ENCODE measurements at places on chromosomes 3 and 15. TPM values are rescaled to one million over a fixed set of nuclear protein-coding genes. Genes with fewer than 3 reads are reported as not detected.
A peak's percentile ranks its signal among the peaks of the same experiment; 100 is the strongest.

GRCh38 chr3:153127788-153128187 lies 34.2 kb upstream of the RAP2B start:
- no peaks in the 10 kb centered on the region for H3K4me1 ChIP-seq
- DNase-seq: no peak
- H3K27me3 ChIP-seq: no peaks in the 10 kb centered on the region
- no peaks in the 10 kb centered on the region for H3K36me3 ChIP-seq
- H3K27ac ChIP-seq: no peak overlapping the region

DNA sequence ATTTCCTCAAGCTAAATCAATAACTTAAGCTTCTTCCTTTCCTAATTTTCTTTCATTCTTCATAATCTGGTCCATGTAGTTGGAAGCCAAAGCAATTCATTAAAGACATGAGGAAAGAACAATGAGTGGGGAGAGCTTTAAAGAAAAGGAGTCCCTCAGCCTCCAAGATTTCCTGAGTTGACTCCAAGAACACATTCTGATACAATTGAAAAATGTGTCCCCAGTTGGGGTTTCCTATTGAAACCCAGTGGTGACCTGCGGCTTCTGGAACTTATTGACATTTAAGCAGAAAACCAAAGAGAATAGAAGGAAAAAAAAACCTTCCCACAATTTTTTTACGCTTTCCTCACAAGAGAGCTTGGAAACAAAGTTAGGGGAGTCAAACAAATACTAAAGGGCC lies 37.0 kb downstream of the ATP8B4 start:
- H3K27ac ChIP-seq: no peak overlapping the region
- no peaks in the 10 kb centered on the region for H3K27me3 ChIP-seq
- no peaks in the 10 kb centered on the region for H3K36me3 ChIP-seq
- no peak for DNase-seq
- H3K4me3 ChIP-seq: no peak overlapping the region
- no peaks in the 10 kb centered on the region for H3K4me1 ChIP-seq

DNA sequence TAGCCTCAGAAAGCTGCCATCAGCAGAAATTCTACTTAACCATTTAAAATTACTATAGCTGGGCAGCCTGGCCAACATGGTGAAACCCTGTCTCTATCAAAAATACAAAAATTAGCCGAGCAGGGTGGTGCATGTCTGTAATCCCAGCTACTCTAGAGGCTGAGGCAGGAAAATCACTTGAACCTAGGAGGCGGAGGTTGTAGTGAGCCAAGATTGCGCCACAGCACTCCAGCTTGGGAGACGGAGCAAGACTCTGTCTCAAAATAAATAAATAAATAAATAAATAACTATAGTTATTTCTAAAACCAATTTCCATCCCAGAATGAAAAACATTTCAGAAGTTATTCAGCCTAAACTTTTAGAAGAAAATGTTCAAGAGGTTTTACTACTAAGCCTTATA lies 25.1 kb downstream of the LRRFIP2 start:
- DNase-seq: peak; percentile 10
- peaks cover 26% of the 10 kb centered on the region for H3K4me1 ChIP-seq
- H3K36me3 ChIP-seq: no peaks in the 10 kb centered on the region
- H3K4me3 ChIP-seq: no peak overlapping the region

GRCh38 chr15:64911311-64912186 lies at the start of gene ANKDD1A:
Gene ANKDD1A, plus strand, starts transcription at chr15:64911902. Its CDS starts 29 bp downstream, at chr15:64911931.
- peak within 1 kb of the TSS; percentile 34 for H3K4me3 ChIP-seq
- peak within 1 kb of the TSS; percentile 86 for H3K27ac ChIP-seq
- peak; percentile 88 for DNase-seq
- peaks cover 30% of the 10 kb centered on the region for H3K4me1 ChIP-seq

The B3GNT5 gene
- total RNA-seq: 2.7 TPM

GRCh38 chr3:45861043-45861719 lies 19.3 kb upstream of the LZTFL1 start:
- H3K27ac ChIP-seq: no peak overlapping the region
- H3K4me1 ChIP-seq: no peaks in the 10 kb centered on the region
- H3K4me3 ChIP-seq: no peak overlapping the region
- H3K27me3 ChIP-seq: no peaks in the 10 kb centered on the region

DNA sequence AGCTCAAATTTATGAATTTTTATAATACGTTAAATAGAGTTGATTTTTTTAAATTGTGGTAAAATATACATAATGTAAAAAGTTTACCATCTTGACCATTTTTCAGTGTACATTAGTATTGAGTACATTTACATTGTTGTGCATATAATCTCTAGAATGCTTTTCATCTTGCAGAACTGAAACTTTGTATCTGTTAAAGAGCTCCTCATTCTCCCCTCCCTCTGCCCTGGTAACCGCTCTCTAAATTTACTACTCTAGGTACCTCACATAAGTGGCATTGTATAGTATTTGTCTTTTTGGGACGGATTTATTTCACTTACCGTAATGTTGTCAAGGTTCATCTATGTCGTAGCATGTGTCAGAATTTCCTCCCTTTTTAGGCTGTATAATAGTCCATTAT lies 13.6 kb downstream of the TBC1D23 start:
- H3K27me3 ChIP-seq: no peaks in the 10 kb centered on the region
- no peak for DNase-seq
- H3K27ac ChIP-seq: no peak overlapping the region
- H3K36me3 ChIP-seq: no peaks in the 10 kb centered on the region
- H3K4me1 ChIP-seq: peaks cover 20% of the 10 kb centered on the region

DNA sequence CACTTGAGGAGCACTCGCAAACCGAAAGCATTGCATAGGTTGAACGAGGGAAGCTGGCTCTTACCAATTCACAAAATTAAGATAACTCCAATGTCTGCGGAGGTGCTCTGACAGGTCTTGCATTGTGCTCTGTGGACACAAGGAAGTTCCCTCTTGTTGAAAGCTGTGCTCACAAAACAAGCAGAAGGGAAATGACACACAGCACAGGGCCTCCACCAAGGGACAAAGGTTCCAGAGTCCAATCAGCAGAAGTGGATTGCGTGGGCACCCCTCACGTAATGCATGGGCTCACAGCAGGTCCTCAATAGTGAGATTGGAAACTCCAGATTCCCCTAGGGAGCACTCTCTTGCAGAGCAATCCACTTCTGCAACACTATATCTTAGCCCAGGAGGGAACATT lies 89.9 kb downstream of the ATP10A start:
- H3K36me3 ChIP-seq: no peaks in the 10 kb centered on the region
- H3K27me3 ChIP-seq: no peaks in the 10 kb centered on the region
- H3K27ac ChIP-seq: no peak overlapping the region

- no peaks in the 10 kb centered on the region for H3K4me1 ChIP-seq
- H3K4me3 ChIP-seq: no peak overlapping the region
- H3K27ac ChIP-seq: no peak overlapping the region
- H3K27me3 ChIP-seq: no peaks in the 10 kb centered on the region
Observed at GRCh38 chr3:38015485-38015884, 14.0 kb downstream of the PLCD1 start.

GRCh38 chr3:138135833-138136194 lies 3.6 kb upstream of the A4GNT start:
- DNase-seq: no peak
- no peaks in the 10 kb centered on the region for H3K36me3 ChIP-seq
- no peak overlapping the region for H3K4me3 ChIP-seq
- no peaks in the 10 kb centered on the region for H3K4me1 ChIP-seq

- H3K36me3 ChIP-seq: no peaks in the 10 kb centered on the region
- no peak overlapping the region for H3K27ac ChIP-seq
- no peak overlapping the region for H3K4me3 ChIP-seq
Observed at GRCh38 chr3:55364421-55364820, 122.7 kb downstream of the WNT5A start.

DNA sequence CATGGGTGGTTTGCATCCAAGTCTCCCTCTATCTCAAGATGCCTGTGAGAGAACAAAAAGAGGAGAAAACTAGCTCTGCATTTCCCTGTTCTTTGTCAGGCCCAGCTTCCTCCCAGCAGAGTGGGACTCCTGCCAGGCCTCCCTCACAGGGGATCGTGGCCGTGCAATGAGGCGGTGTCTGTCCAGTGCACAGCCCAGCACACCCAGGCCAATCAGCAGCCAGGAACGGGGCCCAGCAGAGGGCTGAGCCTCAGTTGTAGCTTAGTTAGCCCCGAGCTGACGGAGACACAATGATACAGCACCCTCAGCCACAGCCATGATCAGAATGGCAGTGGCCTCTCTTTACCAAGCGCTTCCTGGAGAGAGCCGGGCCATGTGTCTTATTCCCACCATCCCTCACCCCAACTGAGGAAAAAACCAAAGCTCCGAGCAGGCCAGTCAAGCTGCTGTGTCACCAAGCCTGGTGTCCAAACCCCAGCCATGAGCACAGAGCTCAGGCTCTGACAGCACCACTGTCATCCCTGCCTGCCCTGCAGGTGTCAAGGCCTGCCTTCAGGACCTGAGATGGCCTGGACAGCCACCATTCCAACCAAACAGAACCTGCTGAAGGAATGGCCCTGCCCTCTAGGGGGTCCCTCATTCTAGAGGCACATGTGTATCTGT lies 71.1 kb downstream of the DNAJB8 start:
- H3K36me3 ChIP-seq: no peaks in the 10 kb centered on the region
- H3K4me1 ChIP-seq: peaks cover 17% of the 10 kb centered on the region
- no peak overlapping the region for H3K27ac ChIP-seq
- H3K4me3 ChIP-seq: no peak overlapping the region
- DNase-seq: peak; percentile 42
- no peaks in the 10 kb centered on the region for H3K27me3 ChIP-seq

DNA sequence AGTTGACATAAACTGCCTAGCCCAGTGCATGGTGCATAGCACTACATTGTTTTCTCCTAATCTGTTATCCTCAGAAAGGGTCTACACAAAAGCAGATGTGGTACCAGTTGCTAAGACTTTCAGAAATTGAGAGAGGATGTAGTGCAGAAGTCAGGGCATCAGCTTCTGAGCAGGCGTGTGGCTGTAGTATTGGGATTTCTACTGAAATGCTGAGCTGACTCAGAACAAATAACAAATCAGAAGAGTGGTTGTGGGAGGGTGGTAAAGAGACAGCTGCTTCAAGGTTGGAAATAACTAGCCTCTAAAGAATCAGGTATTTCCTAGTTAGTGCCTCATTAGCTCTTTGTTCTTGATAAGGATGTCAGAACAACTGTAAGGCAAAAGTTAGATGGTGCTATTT lies 161.3 kb downstream of the AKAP13 start:
- DNase-seq: no peak
- no peak overlapping the region for H3K4me3 ChIP-seq
- no peaks in the 10 kb centered on the region for H3K36me3 ChIP-seq
- no peak overlapping the region for H3K27ac ChIP-seq

The ROPN1 gene
- total RNA-seq: not detected

GRCh38 chr3:94776401-94776915 lies 713.6 kb downstream of the NSUN3 start:
- DNase-seq: no peak
- H3K27ac ChIP-seq: no peak overlapping the region
- no peaks in the 10 kb centered on the region for H3K27me3 ChIP-seq
- H3K36me3 ChIP-seq: no peaks in the 10 kb centered on the region

The NOX5 gene
- 0.06 TPM for total RNA-seq

DNA sequence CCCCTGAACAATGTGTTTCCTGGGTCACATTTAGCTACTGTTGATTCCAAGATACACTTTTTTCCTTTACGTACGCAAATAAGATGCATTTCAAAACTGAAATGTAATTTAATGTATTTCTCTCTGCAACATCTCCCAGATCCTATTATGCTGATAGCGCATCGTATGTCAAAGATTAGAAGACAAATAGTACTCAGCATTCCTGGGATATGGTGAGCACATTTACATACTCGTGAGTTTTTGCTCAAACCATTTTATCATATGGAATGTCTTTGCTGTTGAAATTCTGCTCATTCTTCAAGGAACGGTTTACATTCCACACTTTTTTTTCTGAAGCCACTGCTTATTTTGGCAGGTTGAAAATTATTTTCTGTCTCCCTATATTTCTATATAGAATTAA lies 221.4 kb downstream of the OXSM start:
- no peak overlapping the region for H3K4me3 ChIP-seq
- H3K36me3 ChIP-seq: no peaks in the 10 kb centered on the region
- H3K4me1 ChIP-seq: no peaks in the 10 kb centered on the region
- no peak for DNase-seq

GRCh38 chr3:16606398-16606797 lies 1.2 kb upstream of the DAZL start:
- H3K27ac ChIP-seq: no peak overlapping the region
- H3K4me1 ChIP-seq: no peaks in the 10 kb centered on the region
- DNase-seq: no peak
- no peaks in the 10 kb centered on the region for H3K27me3 ChIP-seq
- H3K36me3 ChIP-seq: no peaks in the 10 kb centered on the region
- no peak overlapping the region for H3K4me3 ChIP-seq

The APBA2 gene
- 13.2 TPM for total RNA-seq

The SLC22A14 gene
- total RNA-seq: not detected

The RTP1 gene
- total RNA-seq: not detected

GRCh38 chr3:118960876-118961450 lies 73.7 kb downstream of the IGSF11 start:
- no peak overlapping the region for H3K4me3 ChIP-seq
- no peaks in the 10 kb centered on the region for H3K36me3 ChIP-seq
- no peak for DNase-seq
- H3K27ac ChIP-seq: no peak overlapping the region

The FHIT gene
- total RNA-seq: 38.1 TPM

DNA sequence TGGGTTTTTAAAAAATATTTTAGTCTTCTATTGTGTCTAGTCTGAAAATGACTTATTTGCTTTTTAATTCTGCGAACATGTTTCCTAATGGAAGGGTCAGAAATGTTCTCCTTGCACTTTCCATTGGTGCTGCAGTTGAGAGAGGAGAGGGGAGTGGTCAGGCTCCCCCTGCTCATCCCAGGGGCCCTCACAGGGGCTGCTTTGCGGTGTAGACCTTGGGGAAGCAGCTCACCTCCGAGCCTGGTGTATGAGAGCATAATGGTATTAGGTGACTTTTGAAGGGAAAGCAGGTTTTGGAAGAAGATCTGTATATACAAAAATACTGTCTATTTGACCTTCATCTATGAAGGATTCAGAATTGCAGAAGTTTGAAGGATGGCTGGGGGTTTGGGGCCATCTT lies 28.3 kb downstream of the APBA2 start:
- H3K27me3 ChIP-seq: no peaks in the 10 kb centered on the region
- no peak overlapping the region for H3K27ac ChIP-seq
- no peaks in the 10 kb centered on the region for H3K4me1 ChIP-seq
- no peak overlapping the region for H3K4me3 ChIP-seq
- H3K36me3 ChIP-seq: no peaks in the 10 kb centered on the region

- no peak for DNase-seq
- H3K27ac ChIP-seq: no peak overlapping the region
- no peaks in the 10 kb centered on the region for H3K27me3 ChIP-seq
Observed at GRCh38 chr15:62075595-62076277, 9.0 kb downstream of the C2CD4A start.

GRCh38 chr3:57157545-57157944 lies 7.6 kb downstream of the IL17RD start:
- no peaks in the 10 kb centered on the region for H3K36me3 ChIP-seq
- H3K27me3 ChIP-seq: no peaks in the 10 kb centered on the region
- no peak overlapping the region for H3K27ac ChIP-seq
- H3K4me3 ChIP-seq: no peak overlapping the region

GRCh38 chr3:111895071-111895470 lies 36.0 kb downstream of the PHLDB2 start:
- H3K4me1 ChIP-seq: no peaks in the 10 kb centered on the region
- no peaks in the 10 kb centered on the region for H3K27me3 ChIP-seq
- no peak overlapping the region for H3K4me3 ChIP-seq
- no peaks in the 10 kb centered on the region for H3K36me3 ChIP-seq
- H3K27ac ChIP-seq: no peak overlapping the region

The MME gene
- 1.6 TPM for total RNA-seq

- H3K36me3 ChIP-seq: no peaks in the 10 kb centered on the region
- H3K27ac ChIP-seq: no peak overlapping the region
- H3K27me3 ChIP-seq: no peaks in the 10 kb centered on the region
- no peak overlapping the region for H3K4me3 ChIP-seq
- no peak for DNase-seq
Observed at GRCh38 chr3:34534013-34534412, 735.6 kb downstream of the PDCD6IP start.

The C3orf85 gene
- total RNA-seq: not detected

Data from adrenal gland (tissue), 19 donors.